ENCODE measurements at places on chromosomes 16 and 17. TPM values are rescaled to one million over a fixed set of nuclear protein-coding genes. Genes with fewer than 3 reads are reported as not detected.

The TUBB3 gene
- total RNA-seq: 518 TPM

GRCh38 chr17:830950-831349 is 48.8 kb downstream of the MRM3 start:
- DNase-seq: no peak

DNA sequence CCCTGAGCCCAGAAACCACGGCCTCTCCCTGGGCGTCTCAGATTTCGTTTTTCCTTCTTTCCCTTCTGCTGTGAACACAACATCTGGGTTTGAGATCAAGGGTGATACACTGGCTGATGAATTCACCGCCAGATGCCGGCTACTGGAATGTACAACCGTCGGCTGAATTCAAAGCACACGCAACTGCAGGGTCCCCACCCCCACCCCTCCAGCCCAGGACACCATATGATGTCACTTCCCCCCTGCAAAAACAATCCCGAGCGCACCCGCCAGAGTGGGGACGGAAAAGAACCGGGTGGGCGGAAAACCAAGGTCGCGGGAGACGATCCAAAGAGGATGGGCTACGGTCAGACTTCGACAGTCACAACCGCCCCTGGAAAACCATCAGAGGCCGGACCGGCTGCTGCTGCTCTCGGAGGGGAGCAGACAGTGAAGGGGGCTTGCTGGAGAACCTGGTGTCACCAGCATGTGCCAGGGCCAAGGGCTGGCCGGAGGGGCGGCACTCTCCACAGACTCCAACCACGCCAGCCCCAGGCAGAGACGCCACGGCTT is 23.3 kb downstream of the CEP295NL start:
- DNase-seq: no peak

DNA sequence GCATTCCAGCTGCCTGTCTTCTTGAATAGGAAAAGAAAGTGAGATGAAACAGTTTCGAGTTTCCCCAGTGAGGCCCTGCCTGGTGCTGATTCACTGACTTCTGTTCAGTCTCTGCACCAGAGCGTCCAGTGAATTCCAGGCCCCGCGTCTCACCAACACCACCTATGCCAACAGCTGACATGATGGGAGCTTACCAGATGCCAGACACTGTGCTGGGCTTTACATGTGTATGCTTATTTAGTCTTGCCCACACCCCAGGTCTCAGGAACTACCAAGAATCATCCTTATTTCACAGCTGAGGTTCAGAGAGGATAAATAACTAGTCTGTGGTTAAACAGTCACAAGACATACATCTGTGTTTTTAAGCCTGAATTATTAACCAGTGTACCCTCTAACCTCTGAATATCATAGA is 29.1 kb upstream of the IRX6 start:
- no peak for DNase-seq

DNA sequence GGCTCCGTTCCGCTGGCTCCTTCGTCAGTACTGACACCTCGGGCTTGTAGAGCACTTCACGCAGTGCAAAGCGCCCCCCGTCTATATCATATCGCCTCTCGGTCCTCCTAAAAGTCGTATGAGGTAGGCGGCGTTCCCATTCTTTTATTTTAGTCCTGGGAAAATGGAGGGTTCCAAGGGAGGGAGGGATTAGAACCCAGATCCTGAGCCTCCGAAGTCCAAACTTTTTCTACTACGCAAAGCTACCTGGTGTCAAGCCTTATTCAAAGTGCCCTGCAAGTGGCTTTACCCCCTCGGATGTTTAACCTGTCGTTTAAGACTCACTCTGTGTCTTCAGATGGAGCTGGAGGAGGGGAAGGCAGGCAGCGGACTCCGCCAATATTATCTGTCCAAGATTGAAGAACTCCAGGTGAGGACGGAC is 348 bp upstream of the FTSJ3 start:
- DNase-seq: no peak
